Fibroblast of gingiva (primary cell): ENCODE measurements at places on chromosomes 2 and 18.

DNA sequence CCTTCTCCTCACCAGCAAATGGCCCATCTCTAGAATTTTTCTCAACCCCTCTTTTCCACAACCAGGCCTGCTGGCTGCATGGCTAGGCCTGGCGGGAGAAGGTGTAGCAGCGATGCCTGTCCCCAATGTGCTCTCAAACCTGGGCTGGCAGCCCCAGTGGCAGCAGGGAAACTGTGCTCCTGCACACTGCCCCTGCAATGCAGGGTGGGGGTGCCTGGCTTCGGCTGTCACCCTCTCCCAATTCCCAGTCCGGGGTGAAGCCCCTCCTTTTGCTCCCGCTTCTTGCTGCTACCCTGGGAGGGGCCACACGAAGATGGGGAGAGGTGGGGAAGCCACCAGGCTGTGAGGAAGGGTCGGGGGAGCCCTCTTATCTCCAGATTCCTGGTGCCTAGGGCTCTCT is 36.1 kb upstream of the OTOF start:
- DNase-seq = no peak

- peak; percentile 3 for DNase-seq
Observed at GRCh38 chr2:137937778-137938177, 26.5 kb upstream of the HNMT start.

DNA sequence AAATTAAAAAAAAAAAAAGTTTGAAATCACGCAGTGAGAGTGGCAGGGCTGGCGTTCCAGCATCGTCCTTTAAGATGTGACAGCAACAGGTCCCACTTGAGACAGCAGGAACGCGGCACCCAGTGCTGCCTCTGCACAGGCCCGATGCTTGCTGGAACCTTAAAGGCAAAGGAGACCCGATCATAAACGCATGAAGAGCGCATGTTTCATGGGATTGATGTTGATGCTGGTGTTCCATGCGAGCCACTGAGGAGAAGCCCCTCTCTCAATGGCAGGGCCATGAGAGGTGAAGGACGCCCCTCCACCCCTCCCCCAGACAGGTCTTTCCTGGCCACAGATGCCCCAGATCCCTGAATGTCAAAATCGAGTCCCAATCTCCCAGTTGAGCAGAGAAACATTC is 17.9 kb upstream of the ALPI start:
- no peak for DNase-seq

DNA sequence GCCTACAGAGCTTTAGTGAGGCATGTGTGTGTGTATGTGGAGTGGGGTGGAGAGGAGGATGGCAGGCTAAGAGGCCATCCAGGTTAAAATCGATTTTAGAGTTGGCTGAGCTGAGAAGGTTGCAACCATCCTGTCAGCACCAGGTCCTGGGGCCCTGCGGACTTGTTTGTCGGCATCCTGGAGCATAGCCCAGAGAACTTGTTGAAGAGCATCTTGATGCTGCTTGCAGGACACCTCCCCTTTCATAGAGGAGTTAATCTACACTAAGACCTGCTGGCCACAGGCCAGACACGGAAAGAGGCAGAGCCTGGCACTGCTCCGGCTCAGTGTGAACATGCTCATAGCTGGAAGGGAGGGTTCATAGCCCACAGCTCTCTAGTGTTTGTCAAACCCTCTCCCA is 72.1 kb upstream of the RGPD5 start:
- DNase-seq = no peak

GRCh38 chr18:62612776-62613175 is 90.0 kb downstream of the ZCCHC2 start:
- DNase-seq = no peak

DNA sequence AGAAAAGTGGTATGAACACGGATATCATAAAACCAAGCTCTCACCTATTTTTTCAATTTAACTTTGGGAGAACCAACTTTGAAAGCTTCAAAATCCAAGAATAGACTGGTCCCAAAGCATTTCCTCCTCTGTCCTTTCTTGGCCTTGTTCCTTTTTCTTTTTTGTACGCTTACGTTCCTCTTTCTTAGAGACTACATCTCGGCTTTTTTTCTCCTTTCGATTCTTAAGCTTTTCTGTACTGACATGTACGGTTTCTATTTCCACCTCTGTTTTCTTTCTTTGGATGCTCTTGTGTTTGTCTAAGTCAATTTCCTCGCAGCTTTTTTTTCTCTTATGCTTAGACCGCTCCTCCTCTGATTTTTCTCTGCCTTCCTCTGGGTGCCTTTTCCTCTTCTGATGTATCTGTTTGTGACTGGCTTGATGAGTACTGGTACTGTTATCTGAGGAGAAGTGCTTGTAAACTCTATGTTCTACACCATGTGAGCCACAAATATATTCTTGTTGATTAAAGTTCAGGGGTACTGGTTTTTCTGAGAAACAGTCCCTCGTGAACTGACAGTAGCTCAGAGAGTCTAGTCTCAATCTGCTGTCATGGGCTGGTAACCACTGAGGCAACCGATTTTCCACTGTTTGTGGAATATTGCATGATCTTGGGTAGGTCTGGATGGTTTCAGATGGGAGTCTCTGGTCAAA is 11.5 kb upstream of the RNU2-63P start:
- no peak for DNase-seq

DNA sequence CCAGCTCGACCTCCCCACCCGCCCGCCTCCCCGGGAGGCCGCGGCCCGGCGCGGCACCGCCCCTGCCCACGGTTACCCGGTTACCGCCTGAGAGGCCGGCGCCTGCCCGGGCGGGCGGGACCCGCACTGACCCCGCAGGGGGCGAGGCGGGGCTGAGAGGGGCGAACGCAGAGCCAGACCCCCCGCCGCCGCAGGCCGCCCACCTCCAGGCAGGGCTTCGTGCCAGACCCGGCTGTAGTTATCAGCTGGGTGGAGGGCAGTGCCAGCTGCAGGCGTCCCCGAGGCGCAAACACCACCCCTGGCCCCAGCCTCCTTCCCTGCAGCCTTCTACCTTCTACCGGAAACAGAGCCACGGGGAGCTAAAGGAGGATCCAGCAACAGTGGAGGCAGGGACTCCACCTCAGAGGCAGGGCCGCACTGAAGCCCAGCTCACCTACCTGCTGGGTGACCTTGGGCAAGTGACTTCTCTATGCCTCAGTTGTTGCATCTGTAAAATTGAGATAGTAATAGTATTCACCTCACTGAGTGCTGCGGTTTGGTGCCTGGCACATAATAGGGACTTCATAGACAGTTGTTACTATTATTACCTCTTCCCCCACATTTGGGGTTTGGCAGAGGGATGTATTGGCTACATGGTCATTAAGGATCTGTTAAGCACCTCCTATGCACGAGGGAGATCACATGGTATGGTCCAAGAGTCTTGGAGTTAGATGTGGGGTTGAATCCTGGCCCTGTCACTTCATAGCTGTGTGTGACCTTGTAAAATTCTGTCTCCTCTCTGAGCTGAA is 231.6 kb upstream of the SMAD2 start:
- no peak for DNase-seq

DNA sequence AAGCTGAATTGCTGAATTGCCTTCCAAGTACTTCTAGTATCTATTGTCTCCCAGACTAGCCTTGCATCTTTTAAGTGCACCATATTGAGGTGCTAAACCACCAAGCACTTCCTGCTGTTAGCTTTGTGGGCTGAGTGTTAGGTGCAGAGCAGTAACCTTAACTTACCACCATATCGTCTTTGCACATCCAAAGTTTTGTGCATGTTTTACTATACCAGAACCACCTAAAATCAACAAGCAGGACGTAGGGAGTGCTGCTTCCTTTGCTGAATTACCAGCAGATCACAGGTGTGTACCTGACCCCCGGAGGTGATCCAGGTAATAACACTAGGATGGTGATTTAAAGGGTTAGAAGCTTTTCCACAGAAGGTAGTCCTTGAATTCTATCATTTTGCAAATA is 359.9 kb upstream of the HNRNPA3 start:
- no peak for DNase-seq

DNA sequence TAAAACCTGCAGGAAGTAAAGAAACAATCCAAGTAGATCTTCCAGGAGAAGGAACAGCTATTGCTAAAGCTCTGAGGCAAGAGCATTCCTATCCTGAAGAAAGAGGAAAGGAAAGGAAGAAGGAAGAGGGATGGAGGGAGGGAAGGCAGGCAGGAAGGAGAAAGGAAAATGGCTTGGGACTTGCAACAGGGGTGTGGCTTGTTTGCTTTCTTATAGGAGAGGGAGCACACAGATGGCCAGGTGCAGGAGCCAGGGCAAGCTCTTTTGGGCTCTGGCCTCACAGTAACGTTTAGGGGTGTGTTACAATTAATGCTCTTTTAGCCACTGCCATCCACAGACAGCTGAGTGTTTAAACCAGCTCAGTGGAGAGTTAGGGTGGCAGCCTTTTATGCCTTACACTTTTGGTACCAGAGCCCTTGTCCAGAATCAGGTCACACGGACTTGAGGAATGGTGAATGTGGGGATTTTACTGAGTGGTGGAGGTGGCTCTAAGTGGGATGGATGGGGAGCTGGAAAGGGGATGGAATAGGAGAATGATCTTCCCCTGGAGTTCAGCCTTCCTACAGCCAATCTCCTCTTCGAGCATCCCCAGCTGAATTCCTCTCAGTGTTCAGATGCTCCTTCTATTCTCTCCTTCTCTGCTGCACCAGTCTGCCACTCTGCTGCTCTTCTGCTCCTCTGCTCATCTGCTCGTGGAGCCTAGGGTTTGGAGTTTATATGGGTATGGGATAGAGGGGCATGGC is 108.7 kb upstream of the SLC39A10 start:
- DNase-seq = no peak

- DNase-seq = peak; percentile 74
Observed at GRCh38 chr2:230161184-230161583, 58.6 kb downstream of the SP110 start.
